ENCODE measurements at places on chromosomes 7 and 10. TPM values are rescaled to one million over a fixed set of nuclear protein-coding genes. Genes with fewer than 3 reads are reported as not detected.

The FRMD4A gene
- total RNA-seq: 0.32 TPM

The FOXI2 gene
- total RNA-seq: not detected

The IGF2BP3 gene
- total RNA-seq: 16.6 TPM

The C10orf62 gene
- not detected for total RNA-seq

The HYAL4 gene
- total RNA-seq: not detected
